ENCODE measurements at places on chromosomes 16 and 17. TPM values are rescaled to one million over a fixed set of nuclear protein-coding genes. Genes with fewer than 3 reads are reported as not detected.

The FAM171A2 gene
- 0.39 TPM for polyA plus RNA-seq

The ARMC5 gene
- polyA plus RNA-seq = 19.7 TPM

The ICAM2 gene
- polyA plus RNA-seq = 38.6 TPM

The CHRNE gene
- polyA plus RNA-seq = 1.9 TPM

The ABCC6 gene
- polyA plus RNA-seq = 0.62 TPM

The NXPH3 gene
- 2.3 TPM for polyA plus RNA-seq

The HOXB3 gene
- polyA plus RNA-seq = 3.3 TPM

DNA sequence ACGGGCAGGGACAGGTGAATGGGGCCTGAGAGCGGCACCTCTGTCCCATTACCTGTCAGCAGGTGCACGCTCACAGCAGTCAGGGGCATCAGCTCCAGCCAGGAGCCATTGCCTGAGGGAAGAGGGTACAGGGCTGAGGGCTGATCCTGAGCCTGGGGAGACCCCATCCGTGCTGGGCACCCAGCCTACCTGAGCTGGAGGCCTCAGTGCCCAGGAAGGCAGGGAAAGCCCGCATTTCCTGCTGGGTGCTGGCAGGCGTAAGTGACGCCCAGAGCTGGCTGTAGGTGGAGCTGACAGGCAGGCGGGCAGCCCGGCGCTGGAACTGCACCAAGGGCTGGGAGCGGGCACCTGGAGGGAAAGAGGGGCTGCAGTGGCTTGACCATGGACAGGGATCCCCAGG is 7.4 kb downstream of the FAM171A2 start:
- DNase-seq = no peak

- no peak for DNase-seq
Observed at GRCh38 chr16:68273896-68274295, 9.6 kb downstream of the SLC7A6 start.

- no peak for DNase-seq
Observed at GRCh38 chr17:74199306-74200092, 4.0 kb upstream of the RPL38 start.

GRCh38 chr16:26993963-26994362 is 72.8 kb upstream of the C16orf82 start:
- no peak for DNase-seq

GRCh38 chr17:42891539-42892152 is 9.0 kb upstream of the G6PC1 start:
- DNase-seq = no peak

- peak; percentile 26 for DNase-seq
Observed at GRCh38 chr17:50708050-50709000, 611 bp upstream of the ANKRD40 start.

DNA sequence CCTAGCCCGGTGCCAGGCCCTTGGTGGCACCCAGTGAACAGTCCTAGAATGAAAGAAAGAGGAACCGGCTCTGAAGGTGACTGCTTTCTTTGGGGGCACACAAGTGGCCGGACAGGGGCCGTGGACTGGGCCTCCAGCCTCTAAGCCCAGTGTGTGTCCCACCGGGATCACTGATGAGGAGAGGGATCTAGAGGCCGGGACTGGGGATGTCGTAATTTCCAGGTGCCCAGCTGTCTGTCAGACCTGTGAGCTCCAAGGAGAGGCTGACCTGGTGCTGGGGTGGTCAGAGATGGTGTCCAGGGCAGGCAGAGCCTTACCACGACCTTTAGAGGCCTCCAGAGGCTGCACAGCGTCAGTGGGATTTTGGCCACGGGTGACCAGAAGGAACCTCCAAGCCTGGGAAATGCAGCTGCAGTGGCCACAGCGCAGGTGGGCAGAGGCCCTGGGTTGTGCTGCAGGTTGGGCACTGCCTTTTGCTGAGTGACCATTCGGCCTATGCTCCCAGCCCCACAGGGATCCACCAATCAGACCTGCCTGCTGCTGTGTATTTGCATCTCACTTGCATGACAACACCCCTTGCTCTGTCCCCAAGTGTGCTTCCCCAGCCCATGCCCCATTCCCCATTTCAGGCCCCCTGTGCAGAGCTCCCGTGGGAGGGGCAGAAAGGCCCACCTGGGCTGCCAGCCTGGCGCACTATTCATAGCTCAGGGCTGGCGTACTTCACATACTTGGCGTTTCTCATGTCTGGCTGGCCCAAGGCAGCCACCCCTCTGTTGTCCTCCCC is 12.5 kb downstream of the ARHGAP23 start:
- no peak for DNase-seq

DNA sequence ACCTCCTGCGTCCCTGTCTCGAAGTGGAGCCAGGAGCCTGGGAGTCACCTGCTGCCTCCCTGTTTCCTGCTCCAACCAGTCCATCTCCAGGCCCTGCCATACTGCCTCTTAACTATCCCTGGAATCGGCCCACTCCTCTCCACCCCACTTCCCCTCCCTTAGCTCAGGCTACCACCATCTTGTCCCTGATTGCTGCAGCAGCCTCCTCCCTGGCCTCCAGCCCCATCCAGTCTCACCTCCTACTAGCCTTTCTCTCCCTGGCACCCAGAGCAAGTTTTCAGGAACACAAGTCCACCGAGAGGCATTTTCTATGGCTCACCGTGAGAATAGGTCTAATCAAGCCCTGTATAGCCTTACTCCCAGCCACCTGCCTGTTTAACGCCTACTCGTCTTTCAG is 865 bp upstream of the CAMKK1 start:
- no peak for DNase-seq

GRCh38 chr16:68718590-68718989 is 18.5 kb upstream of the CDH1 start:
- DNase-seq = no peak

- DNase-seq = no peak
Observed at GRCh38 chr17:66348584-66349165, 46.3 kb downstream of the PRKCA start.

GRCh38 chr16:86819533-86819892 is 241.2 kb downstream of the FOXL1 start:
- DNase-seq = no peak

DNA sequence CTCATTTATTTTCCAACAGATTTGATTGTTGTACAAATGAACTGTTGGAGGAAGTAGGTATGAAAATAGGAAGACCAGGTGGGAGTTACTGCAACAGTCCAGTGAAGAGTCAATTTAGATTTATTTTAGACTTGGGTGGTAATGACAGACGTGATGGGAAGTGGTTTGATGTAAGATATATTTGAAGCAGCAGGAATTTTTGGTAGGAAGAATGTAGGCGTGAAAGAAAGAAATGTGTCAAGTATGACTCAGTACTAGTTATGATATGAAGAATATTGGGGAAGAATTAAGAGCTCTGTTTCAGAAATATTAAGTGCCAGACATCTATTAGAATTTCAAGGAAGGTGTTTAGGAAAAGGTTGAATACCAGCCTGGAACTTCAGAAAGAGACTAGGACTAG is 247.9 kb upstream of the AXIN2 start:
- no peak for DNase-seq

- no peak for DNase-seq
Observed at GRCh38 chr17:69958063-69958462, 117.0 kb upstream of the KCNJ16 start.

DNA sequence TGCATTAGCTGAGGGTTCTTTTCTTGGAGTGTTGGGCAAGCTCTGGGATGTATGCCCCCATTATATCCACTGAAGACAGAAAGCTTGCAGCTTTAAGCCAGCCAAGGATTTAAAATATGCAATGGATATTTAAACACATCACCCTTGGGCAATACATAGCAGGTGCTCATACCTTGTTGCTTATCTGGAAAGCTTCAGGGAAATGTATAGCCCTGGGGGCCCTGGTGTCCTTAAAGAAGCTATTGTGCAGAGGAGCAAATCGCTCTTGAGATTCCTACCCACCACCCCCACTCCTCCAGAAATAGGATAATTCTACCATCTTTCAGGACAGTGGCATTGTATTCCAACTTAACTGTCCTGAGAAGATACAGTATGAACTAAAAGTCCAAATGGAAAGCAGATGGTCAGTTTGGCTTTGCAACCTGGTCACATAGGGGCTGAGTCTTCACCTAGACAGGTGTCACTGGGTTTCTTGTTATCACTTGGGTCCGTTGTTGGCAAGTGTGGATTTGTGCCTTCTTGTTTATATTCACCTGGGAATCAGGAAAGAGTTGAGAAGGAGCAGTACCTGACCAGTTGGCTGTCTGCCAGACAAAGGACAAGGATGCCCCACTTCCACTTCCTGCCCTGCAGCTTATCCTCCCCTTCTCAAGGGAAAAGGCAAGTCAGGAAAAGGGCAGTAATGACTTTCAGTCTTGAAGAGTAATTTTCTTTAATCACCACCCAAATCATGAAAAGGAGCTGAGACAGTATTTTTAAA is 3.4 kb downstream of the ANKRD40CL start:
- DNase-seq = no peak

- no peak for DNase-seq
Observed at GRCh38 chr17:34675143-34675542, 95.8 kb downstream of the TMEM132E start.

- no peak for DNase-seq
Observed at GRCh38 chr17:38852771-38853291, 690 bp downstream of the RPL23 start.
